ENCODE measurements at places on chromosomes 12 and 14. TPM values are rescaled to one million over a fixed set of nuclear protein-coding genes. Genes with fewer than 3 reads are reported as not detected.

TMEM63C gene
- 2.9 TPM for total RNA-seq

TBX5 gene
- total RNA-seq, result 66.6 TPM

NUMB gene
- total RNA-seq, result 37.2 TPM

E2F7 gene
- 0.08 TPM for total RNA-seq

SLC2A14 gene
- not detected for total RNA-seq

DNA sequence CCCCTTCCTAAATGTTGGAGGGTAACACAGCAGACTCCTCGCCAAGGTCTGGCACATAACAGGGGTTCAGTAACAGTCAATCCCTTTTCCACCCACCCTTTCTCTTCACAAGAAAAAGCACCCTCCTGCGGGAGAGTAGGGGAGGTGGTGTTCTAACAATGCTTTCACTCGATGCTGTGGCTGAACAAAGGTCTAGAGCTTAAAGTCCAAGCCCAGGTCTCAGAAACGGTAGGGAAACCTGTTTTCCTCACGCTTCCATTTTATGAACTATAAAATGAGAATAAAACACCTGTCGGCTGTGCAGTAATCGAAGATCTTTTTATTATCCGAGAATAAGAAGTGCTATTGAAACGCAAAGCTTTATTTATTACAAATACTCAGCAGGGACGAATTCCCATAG is 20.9 kb upstream of the CACNA2D4 start:
- no peak for DNase-seq

- DNase-seq, result no peak
These were observed 163.8 kb upstream of the LMNTD1 start for GRCh38 chr12:25716842-25717241.

DNA sequence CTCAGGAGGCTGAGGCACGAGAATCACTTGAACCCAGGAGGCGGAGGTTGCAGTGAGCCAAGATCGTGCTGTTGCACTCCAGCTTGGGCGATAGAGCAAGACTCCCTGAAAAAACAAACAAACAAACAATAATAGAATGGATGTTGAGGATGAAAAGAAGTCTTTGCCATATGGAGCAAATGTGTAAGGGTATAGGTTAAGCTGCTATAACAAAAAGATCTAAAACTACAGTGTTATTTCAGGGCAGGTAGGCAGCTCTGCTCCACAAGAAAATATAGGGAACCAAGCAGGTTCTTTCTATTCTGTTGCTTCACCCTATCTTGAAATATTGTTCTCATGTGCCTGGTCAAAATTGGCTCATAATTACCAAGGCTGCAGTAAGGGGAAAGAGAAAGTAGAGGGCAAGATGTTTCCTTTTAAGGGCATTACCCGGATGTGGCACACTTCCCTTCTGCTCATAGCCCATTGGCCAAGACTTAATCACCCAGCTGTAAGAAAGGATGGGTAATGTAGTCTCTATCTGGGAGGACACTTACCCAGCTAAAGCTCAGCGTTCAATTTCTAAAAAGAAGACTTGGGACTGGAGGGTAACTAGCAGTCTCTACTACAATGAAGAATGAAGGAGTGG is 23.5 kb downstream of the SDSL start:
- DNase-seq, result no peak

DNA sequence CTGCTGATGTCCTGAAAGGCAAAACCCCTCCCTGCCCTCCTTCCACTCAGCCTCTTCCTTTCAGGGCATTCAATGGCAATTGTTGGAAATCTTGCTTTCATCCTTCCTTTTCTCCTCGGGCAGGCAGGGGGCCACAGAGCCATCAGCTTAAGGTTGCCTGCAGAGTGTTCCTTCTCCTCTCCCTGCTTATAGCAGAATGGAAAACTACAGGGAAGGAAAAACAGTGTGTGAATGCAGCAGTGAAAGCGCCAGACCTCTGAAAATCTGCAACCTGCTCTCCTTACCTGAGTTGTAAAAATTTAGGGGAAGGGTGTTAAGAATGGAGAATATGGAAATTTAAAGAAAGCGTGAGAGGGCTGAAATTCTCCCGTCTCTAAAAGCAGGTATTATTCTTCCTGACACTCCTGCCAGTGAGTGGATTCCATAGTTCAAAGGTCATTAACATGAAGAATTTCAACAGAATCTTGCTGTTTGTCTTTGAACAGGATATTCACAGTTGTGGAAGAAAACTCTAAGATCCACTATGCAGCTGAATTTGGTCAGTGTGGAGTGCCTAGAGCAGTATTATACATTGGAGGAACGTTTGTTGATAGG is 348.8 kb downstream of the KCNH5 start:
- no peak for DNase-seq

DNA sequence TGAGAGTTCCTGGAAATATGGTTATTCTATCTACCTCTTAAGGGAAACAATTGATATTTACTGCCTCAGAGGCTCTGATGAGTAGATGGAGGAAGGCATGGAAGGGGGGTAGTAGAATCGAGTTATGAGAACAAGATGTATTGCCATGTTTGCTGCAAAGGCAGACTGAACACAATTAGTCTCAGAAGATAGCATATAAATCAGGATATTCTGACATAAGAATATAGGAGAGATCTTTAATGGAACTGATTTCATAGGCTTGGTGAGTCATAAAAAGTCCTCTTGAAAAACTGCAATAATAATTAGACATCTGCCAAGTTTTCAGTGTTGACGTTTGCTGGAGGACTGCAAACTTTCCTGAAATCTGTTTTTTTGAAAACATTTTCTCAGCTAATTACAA is 636.1 kb downstream of the TMTC2 start:
- DNase-seq, result no peak

DNA sequence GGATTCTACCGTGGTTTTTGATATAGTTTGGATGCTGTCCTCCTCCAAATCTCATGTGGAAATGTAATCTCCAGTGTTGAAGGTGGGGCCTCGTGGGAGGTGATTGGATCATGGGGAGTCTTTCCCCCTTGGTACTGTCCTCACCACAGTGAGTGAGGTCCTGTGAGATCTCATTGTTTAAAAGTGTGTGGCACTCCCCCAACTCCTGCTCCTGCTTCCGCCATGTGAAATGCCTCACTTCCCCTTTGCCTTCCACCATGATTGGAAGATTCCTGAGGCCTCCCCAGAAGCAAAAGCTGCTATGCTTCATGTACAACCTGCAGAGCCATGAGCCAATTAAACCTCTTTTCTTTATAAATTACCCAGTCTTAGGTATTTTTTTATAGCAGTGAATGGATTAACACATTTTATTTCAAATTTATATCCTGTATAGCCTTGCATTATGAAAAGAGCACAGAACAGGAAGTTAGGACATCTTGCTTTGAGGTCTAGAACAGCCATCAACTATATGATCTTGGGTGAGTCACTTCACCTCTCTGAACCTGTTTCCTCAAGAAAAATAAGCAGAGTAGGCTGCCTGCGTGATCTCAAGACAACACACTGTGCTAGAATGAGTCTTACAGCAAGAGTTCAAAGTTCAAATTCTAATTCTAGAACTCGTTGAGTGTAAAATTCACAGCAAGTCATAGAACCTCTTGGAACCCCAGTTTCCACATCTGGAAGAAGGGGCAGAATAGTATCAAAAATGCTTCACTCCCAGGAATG is 160.9 kb upstream of the EEA1 start:
- no peak for DNase-seq

DNA sequence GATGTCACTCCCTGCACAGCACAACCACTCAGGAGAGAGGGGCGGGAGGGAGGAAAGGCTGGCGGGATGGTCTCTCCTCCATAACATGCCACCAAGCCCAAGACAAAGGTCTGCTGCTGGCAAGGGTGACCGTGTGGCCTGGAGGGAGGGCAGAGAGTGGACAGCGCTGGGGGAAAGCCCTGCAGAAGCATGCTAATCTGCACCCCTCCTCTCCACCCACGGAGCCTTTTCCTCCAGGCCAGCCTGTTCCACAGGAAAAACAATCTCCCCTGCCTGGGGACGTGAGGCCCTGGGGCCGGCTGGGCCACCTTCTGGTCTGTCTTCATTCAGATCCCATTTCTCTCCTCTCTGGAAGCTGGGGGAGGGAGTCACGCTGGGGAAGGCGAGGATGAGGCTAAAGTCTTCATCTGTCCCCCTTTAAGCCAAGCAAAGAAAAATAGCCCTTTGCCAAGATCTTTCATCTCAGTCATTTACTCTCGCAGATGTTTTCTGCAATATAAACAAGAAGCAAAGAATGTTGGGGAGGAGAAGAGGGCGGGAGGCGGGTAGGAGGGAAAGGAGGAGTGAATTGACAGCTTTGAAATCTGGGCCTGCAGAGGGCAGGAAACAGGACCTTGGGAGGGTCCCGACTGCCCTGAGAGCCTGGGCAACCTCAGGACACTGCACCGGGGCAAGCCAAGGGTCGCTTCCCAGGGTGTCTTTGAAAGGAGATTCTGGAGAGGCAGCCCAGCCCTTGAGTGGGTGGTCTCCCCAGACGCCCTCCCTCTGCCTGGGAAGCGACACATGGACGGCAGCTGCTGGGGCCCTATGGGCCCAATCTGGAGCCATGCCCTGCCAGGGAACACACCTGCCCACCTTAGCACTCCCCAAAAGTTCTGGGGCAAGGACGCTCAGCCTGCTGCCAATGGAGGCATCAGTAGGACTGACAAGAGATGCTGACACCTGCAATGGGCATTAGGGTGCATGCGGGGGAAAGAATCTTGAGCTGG is 133.6 kb downstream of the ZFP36L1 start:
- no peak for DNase-seq

GRCh38 chr12:77299910-77300669 is 234.7 kb upstream of the E2F7 start:
- no peak for DNase-seq

DNA sequence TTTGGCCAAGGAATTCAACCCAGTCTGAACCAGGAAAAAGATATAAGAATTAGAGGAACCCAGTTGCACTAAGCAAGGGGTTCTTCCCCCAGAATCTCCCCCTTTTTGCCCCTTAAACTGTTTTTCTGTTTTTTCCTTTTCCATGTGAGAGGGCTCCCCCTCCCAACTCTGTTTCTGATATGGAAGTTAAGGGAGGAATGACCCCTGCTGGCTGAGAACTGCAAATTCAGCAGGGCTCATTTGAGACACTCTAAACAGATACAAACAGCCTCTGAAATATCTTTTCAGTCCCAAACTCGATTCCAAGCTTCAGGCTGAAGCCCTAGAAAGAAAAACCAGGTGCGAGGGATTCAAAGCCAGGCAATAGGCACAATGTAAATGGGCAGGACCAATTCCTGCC is 132.7 kb downstream of the SLC41A2 start:
- no peak for DNase-seq

- DNase-seq, result no peak
These were observed 51.9 kb downstream of the CPSF2 start for GRCh38 chr14:92173668-92174067.

DNA sequence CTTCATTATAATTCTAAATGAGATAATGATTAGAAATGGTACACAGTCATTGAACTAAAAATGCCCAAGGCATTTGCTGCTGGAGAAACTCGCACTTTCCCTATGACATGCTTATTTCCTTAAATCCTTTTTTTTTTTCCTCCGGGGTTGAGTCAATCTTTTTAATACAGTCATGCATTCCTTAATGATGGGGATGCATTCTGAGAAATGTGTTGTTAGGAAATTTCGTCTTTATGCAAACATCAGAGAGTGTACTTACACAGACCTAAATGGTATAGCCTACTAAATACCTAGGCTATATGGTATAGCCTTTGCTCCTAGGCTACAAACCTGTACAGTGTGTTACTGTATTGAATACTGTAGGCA is 29.8 kb upstream of the DACT1 start:
- DNase-seq, result no peak

DNA sequence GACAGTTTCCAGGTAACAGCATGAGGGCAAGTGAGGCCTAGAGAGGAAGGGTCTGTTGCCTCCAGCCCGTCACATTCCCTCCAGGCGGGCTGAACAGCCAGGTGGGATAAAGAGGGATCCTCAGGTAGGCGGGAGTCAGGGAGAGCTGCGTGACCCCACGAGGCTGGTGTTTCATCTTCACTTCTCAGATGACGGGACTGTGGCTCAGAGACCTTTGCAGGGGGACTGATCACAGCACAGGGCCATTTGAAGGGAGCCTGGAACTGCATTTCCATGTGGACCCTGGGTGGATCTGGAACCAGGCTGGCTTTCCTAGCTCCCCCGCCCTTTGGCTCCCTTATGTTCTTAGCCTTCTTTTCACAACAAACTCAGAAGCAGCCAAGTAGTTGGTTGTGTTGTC is 37.4 kb downstream of the SH2B3 start:
- DNase-seq, result peak; percentile 13

DNA sequence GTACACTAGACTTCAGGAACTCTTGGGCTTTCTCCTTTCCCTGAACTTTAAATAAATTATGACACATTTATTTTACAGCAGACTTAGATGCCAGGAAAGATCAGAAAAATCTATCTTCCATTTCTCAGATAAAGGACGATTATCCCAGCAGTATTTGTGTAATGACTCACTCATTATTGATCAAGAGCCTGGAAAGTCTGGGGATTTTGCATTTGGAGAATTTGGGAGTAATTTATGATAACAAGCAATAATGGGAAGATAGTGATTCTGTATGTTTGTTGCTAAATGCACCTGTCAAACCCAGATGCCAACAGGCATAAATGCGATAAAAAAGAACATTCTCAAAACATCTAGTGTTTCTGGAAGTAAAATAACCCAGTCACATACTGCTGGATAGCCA is 480.2 kb upstream of the ATP2B1 start:
- DNase-seq, result no peak

DNA sequence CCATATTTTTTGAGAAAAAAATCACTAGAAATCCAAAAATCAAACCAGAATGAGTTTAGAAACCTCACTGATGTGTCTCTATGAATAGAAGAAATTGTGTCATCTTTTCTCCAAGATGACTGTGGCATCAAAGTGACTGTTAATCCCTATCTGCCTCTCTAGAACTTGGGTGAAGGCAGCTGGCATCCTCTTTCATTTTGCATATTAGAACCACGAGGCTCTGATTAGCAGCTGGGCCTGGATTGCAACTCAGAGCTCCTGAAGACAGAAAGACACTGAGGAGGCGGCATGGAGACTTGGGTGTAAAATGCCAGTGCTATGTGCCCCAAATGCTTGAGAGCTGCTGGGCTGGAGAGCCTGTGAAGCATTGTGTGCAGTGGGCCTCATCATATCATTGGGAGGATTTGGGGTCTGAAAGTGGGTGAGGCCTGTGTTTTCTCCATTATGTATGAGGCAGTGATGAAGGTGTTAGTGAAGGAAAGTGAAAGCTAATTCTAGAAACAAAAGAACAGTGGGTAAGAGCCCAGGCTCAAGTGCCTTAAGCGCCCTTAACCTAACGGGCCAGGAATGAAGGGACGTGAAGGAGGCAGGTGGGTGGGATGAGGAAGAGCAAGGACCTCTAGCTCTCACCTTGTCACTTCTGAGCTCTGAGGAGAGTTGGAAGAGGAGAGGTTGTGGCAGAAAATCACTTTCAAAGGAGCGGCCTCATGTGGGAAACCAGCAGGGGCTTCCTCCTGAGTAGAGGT is 26.2 kb downstream of the NKX2-8 start:
- no peak for DNase-seq

- peak; percentile 75 for DNase-seq
These were observed 15.1 kb downstream of the NUAK1 start for GRCh38 chr12:106123551-106124081.

- no peak for DNase-seq
These were observed 234.6 kb upstream of the FLRT2 start for GRCh38 chr14:85295318-85295717.
